ENCODE measurements at places on chromosomes 4 and X.

GRCh38 chrX:152850465-152850864 lies 19.6 kb downstream of the NSDHL start:
- no peak for DNase-seq

GRCh38 chrX:39967348-39967747 lies 130.4 kb downstream of the BCOR start:
- DNase-seq, result peak; percentile 8

GRCh38 chrX:75096331-75096730 lies 59.8 kb downstream of the ABCB7 start:
- no peak for DNase-seq

- DNase-seq, result no peak
Observed at GRCh38 chrX:19897091-19897490, 9.7 kb upstream of the SH3KBP1 start.

DNA sequence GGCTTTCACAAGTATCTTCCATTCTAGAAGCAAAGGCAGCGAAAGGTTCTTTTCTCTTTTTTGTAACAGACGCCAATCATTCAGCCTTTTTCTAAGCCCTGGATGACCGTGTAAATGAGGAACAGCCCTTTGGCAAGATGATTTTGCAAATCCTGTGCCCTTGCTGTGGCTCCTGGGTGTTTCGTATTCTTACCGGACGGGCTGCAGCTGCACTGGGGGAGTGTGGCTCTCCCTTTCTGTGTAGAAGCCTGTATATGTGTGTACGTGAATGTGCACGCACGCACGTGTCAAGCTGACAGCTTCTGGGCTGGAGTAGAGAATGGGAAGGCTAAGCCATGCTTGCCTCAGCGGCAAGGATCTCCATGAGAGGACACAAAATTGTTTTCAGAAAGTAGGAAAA lies 8.2 kb downstream of the GRPEL1 start:
- no peak for DNase-seq

DNA sequence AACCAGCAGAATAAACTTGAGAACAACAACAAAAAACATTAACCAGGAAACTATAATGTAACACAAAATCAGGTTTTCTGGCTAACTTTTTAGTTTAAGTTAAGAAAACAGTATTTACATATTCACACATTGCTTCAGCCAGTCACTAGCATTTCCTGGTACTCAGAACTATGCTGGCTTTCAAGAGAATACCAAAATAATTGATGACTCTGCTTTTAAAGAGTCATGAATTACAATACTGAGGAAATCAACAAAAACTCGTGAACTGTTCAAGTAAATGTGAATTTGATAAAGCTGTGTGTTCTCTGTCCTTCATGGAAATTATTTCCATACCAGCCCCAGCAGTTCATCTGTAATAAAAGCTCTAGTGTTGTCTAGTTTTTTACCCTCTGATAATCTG lies 27.4 kb downstream of the PRSS12 start:
- DNase-seq, result no peak

Data from stimulated activated CD4-positive, alpha-beta T cell treated with anti-CD3 and anti-CD28 coated beads, Interleukin-2, amount 100 ng/mL, for 48 hours (primary cell).